ENCODE measurements at places on chromosomes 16 and 17. TPM values are rescaled to one million over a fixed set of nuclear protein-coding genes. Genes with fewer than 3 reads are reported as not detected.

GRCh38 chr17:69908626-69909368, 166.2 kb upstream of the KCNJ16 start:
- no peak for DNase-seq

DNA sequence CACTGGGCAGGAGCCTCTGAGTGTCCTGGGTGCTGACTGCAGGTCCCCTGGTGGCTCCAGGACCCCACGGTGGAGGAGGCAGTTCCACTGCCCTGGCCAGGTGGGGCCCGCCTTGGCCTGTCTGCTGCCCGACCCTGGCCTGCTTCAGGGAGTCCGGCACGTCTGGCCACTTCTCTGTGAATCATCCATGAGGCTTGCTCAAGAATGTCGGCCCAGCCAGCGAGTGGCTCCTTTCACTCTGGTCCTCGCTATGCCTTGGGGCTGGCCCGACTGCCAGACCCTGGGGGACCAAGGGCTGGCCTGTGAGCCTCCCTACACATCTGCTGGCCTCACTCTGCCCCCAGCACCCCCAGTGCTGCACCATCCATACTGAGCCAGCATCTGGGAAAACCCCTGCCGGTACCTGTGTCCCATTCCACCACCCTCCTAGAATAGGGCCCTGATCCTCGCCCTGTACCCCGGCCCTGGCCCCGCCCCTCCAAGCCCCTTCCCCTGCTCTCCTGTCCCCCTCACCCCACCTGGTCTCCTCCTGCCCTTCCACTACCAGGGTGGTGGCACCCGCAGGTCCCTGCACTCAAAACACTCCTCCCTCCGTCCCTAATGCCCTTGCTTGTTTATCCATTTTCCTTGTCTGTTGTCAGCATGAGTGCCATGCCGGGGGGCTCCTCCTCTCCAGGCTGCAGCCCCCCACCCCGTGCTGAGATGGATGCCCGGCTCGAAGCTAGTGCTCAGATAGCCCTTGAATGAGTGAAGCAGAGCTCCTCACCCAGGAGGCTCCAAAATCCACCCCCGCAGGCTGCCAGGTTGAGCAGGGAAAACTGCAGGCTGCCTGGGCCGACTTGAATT, 35.5 kb downstream of the ADCY7 start:
- peak; percentile 68 for DNase-seq

The KRT14 gene
- not detected for total RNA-seq

The DOC2A gene
- 0.32 TPM for total RNA-seq

GRCh38 chr17:19343671-19344151, 18.8 kb downstream of the B9D1 start:
- no peak for DNase-seq

DNA sequence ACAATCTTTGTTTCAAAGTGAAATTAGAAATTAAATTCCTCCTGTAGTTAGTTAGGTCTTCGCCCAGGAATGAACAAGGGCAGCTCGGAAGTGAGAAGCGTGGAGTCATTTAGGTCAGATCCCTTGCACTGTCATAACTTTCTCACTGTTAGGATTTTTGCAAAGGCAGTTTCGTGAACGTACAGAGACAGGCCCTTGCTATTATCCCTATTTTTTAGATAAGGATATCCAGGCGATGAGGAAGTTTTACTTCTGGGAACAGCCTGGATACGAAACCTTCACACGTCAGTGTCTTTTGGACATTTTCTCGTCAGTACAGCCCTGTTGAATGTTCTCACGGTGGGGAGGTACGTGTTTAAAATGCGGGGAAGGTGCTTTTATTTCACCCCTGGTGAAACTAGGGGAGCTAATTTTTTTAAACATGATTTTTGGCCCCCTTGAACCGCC, 318 bp upstream of the RBL2 start:
- DNase-seq: no peak

- DNase-seq: no peak
Observed at GRCh38 chr16:25148568-25149215, 37.1 kb downstream of the LCMT1 start.

- DNase-seq: no peak
Observed at GRCh38 chr16:6027733-6028132, 930.1 kb upstream of the EEF2KMT start.

- DNase-seq: peak; percentile 67
Observed at GRCh38 chr17:74210191-74211140, 2.9 kb upstream of the TTYH2 start.

DNA sequence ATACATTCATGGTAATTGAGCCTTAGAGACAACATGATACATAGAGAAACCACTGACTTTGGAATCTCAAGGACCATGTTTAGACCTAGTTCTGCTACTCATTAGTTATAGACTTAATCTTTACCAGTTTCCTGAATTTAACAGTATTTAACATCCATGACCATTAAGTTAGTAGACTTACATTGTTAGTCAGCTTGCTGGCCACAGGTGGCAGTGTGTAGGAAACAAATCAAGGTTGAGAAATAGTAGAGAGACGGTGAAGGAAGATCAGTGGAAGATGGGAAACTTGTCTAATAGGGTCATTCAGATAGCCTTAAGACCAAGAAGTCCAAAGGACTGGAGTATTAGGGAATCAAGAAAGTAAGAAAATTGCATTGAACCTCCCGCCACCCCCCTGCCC, 31.0 kb downstream of the OMG start:
- DNase-seq: no peak

GRCh38 chr16:16052916-16053315, 103.5 kb downstream of the ABCC1 start:
- DNase-seq: peak; percentile 53

- peak; percentile 53 for DNase-seq
Observed at GRCh38 chr16:10744370-10745030, 858 bp downstream of the NUBP1 start.

DNA sequence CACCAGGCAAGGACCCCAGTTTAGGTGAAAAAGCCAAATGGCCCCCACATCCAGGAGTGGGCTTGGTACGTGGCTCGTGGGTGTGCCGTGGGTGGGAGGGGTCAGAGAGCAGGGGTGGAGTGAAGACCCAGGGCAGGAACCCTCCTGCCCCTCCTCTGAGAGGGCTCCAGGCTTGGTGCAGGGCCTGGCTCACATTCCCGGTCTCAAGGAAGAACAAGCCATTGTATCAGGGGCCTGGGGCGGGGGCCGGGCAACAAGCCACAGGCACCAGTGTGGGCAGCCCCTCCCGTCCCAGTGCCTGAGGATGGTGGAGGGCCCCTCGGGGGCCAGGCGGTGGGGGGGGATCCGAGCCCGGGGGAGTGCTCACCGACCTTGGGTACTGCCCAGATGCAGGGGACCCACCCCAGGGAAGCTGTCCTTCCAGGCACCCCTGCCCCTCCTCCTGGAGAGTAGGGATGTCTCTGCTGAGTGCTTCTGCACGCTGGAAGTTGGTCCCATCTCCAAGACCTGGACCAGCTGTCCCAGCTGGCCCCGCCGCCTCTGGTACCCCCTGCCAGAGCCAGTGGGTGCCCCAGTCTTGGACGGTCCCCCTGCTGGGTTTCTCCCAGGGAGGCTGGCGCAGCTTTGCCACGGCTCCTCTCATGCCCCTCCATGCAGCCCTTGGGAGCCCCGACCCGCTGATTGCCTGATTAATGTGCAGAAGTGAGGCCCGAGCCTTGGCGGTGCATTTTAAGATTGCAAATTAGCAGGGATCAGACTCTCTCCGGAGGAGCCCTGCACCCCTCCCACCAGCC, 83.7 kb downstream of the RTN4RL1 start:
- DNase-seq: no peak

The KCNJ12 gene
- total RNA-seq: under 0.01 TPM

- DNase-seq: no peak
Observed at GRCh38 chr17:6099492-6099891, 29.3 kb downstream of the WSCD1 start.

Data from fibroblast of villous mesenchyme (primary cell).